Epithelial cell of umbilical artery (primary cell): ENCODE measurements at places on chromosomes 5 and 9. TPM values are rescaled to one million over a fixed set of nuclear protein-coding genes. Genes with fewer than 3 reads are reported as not detected.

The DMRT3 gene
- not detected in 2 replicates for total RNA-seq

The ADCY2 gene
- not detected in 2 replicates for total RNA-seq

The HAUS6 gene
- 18.8 and 22.0 TPM in 2 replicates for total RNA-seq

The PITX1 gene
- 0.15 and 0.32 TPM in 2 replicates for total RNA-seq

The TERT gene
- not detected in 2 replicates for total RNA-seq

The C6 gene
- not detected in 2 replicates for total RNA-seq
